ENCODE measurements at places on chromosomes 5 and 9.

GRCh38 chr5:369151-369868 lies 47.8 kb downstream of the AHRR start:
- DNase-seq: no peak

DNA sequence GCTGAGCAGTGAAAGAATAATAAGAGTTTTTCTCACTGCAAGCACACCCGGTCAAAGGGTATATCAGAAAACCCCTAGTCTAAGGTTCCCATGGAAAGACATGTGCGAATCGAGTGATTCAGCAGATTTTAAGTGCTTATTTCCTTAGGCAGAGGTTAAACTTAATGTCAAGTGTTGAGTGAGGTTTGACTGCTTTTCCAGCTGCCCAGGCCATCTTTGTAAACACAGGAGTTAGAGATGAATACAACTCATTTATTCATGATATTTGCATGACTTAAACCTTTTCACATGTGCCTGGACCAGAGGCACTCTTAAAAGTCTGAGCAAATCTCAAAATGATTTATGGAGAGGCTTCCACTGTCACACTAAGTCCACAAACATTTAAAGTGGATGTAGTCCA lies 137.8 kb upstream of the RGMB start:
- no peak for DNase-seq

- peak; percentile 94 for DNase-seq
These were observed 56.7 kb downstream of the PCDH1 start for GRCh38 chr5:141821430-141821925.

DNA sequence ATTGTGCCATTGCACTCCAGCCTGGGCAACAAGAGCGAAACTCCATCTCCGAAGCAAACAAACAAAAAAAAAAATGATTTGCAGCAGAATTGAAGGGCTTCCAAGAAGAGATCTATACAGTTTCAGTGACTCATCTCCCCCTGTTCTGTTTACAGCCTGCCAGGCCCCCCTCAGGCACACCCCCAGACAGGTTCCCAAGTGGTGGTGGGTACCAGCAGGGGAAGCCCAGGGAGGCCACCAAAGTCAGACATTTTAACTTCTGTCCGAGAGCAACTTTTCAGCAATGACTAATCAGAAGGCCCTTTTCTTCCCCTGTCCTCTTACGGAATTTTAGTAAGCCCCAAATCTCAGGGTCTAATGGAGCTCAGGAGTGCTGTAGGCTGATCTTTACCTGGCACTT lies 98.7 kb downstream of the PAX5 start:
- DNase-seq: no peak

DNA sequence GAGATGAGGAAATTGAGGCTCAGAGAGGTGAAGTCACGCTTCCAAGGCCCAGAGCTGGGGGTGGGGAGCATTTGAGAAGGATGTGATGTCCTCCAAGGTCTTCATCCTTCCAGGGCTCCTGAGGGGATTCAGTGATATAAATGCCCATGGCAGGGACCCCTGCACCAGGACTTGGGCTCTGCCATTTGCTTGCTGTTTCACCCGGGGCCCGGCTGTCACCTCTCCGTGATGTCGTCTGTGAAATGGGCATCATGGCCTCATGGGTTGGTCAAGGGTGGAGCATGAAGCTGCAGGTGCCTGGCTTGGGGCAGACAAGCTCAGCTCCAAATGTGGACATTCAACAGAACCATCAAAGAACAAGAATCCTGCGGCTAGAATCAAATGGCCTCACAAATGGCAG lies 253.1 kb downstream of the PBX3 start:
- no peak for DNase-seq

DNA sequence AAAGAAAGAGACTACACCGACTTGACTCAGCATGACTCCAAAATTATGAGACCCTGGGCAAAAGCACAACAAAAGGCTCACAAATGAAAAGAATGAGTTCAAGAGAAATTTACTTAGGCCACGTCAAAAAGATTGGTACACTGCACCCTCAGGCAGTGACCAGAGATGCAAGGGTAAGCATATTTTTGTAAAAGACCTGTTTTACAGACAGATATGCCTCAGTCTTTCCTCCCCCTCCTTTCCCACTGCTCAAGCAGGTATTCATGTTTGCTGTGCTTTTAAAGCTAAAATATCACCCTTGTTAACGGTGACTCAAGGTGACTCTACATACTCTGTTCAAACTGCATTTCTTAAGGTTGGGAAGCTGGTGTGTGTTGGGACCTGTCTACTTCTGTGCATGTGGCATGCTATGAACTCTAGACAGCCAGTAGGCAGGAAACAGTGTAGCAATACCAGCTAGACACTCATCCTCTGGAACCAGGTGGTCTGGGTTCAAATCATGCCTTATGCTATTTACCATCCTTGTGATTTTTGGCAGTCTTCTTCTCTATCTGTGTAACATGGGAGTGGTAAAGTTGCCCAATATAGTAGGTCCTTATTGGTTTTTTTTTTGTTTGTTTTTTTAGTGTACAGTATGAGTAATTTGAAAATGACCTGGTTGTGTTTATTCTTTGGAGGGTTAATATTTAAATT lies 98.7 kb downstream of the TLE4 start:
- peak; percentile 21 for DNase-seq

- DNase-seq: peak; percentile 80
These were observed 24.7 kb upstream of the TJP2 start for GRCh38 chr9:69149321-69149807.

DNA sequence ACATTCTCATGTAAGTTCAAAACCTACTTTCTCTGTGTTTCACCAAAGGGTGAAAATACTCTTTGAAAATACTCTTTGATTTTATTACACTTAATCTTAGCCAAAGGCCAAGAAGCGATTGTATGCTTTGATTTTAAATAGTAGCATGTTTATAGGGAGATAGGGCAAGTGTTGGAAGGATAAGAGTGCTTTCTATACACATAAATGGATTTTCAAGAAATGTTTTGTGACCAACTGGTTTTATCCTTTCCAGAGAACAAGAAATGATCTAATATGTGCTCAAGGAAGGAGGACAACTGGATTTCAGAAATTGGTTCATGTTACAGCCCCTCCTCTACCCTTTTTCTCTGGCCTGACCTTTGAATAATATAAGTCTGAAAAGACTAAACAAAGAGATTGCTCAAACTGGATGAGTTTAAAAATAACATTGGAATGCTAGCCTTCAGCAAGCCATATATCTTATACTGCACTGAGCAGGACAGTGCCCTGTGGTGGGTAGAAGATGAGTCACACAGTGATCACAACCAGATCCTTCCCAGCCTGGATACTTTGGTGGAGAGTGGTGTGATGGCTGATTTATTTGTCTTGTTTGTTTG lies 13.1 kb downstream of the PALM2AKAP2 start:
- peak; percentile 96 for DNase-seq

DNA sequence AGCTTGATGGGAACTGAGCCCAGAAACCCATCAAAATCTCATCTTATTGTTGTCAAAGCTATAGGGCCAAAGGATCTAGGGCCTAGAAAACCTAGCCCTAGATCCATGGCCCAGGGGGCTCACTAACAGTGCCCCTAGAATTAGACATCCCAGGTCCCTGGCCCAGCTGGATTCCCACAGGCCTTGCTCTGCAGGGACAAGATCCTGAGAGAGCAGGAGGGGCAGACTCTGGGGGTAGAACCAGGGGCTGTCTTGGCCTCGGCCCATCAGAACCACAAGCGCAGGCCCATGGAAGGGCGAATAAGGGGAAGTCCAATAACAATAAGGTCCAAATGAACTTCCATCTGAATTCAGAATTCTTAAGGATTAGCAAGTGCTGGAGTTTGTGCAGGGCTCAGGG lies 69.6 kb downstream of the IL6ST start:
- DNase-seq: no peak

DNA sequence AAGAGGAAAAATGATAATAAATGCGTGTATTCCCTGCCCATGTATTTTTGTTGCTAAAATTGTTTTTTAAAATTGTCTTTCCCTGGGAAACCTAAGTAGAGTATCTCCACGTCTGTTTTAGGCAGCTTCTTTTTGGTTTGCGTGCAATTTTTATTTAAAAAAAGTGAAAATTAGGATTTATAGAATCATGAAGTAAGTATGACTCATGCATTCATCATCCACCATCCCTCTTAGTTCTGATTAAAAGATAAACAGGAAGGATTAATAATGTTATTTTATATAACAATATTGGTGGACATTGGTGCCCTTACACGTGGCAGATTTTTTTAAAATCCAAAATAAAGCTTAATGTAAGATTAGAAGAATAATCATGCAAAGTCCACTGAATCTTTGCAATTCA lies 358.7 kb downstream of the MED10 start:
- DNase-seq: no peak

DNA sequence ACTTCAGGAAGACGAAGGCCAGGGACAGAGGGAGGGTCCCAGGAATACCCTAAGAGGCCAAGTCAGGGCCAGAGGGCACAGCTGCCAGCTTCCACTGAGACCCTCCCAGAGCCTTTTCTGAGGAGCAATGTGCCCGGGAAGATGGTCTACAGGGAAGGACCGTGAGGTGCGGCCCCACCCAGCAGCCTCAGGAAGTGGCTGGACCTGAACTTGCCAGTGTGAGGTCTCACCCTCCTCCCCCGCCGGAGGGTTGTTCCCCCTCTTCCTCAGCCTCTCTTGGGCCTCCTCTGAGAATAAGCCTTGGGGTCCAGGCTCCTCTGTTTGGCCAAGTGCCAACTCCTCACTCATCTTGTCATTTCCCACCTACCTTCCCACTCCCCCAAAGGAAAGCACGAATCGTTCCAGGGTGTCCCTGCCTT lies 13.4 kb upstream of the SLC25A51 start:
- DNase-seq: no peak

DNA sequence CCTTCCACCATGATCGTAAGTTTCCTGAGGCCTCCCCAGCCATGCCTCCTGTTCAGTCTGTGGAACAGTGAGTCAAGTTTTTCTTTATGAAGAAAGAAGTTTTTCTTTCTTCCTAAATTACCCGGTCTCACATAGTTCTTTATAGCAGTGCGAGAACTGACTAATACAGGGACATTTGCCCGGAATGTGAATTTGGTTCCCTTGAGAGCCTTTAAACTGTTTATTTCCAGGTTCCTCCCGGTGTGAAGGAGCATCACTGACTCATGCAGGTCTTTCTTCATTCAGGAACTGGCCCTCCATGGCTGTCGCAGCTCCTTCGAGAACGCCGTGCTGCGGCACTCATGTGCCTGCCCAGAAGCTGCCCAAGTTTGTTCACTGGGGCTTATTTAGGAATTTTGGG lies 87.7 kb downstream of the PTCH1 start:
- peak; percentile 36 for DNase-seq

DNA sequence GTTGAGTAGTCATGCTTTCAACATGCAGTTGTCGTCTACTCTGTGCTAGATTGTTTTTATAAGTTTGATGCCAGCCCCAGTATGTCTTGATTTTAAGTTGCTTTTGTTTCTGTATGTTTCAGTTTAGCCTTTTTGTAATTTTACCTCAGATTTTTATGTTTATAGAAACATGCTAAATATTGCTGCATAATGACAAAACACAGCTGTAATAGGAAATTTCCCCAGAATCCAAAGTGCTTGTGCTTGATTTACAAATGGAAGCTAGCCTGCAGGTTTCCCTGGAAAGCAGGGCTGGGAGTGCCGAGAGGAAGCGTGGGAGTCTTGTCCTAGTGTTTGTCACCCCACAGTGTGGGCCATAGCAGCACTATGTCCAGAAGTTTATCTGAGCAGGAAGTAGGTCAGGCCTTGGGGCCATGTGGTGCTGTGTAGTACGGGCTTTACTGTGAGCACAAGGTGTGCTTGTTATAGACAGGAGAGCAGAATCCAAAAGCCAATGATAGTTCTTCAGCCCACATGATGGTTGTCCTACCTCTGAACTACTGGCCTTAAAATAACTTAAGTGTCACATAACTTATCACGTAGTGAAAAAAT lies 100.0 kb upstream of the NREP start:
- no peak for DNase-seq

DNA sequence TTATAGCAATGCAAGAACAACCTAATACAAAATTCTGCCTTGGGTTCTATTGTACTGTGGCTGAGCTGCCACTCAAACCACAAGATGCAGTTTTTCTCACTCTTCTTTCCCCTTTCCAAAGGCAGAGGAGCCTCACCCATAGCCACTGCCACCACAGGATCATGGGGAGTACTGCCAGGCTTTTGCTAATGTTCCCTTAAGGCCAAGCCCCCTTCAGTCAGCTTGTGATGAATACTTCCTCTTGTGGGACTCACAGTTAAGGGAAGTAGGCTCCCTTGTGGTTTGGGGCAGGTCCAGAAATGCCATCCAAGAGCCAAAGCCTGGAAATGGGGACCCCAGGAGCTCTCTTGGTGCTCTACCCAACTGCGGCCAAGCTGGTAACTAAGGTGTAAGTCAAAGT lies 258.7 kb downstream of the SPATA31D1 start:
- no peak for DNase-seq

DNA sequence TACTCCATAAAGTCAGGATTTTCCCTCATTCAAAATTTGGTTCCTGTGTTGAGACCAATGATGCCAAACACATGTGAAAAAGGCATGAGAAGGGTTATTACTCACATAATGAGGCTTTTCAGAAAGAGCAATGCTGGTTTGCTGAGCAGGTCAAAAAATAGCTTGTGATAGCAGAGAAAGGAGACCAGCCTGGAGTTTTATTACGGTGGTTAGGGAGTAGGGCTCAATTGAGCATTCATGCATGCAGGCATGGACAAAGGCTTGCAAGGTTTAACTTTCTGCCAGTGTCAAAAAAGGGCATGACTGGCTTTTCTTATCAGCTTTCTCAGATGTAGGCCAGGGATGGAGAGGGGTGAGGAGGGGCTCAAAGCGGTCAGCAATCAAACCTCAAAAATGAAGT lies 628.3 kb downstream of the DNAH5 start:
- DNase-seq: no peak

DNA sequence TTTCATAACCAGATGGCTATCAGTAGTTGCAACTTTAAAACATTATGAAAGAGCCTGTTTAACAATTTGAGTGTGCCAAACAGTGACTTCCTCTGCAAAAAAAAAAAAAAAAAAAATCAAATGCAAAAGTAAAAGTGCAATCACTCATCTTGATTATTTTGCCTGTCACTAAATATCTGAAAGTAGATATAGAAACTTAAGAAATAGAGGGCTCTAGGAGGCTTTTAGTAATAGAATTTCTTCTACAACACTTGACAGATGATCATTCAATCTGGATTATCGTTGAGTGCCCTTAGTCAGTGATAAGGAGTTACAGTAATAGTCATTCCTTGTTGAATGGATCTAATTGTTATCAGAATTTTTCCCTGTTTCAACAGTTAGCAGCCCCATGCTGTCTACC lies 101.8 kb downstream of the CETN3 start:
- DNase-seq: no peak

- no peak for DNase-seq
These were observed 86.5 kb downstream of the SREK1 start for GRCh38 chr5:66230551-66230950.

DNA sequence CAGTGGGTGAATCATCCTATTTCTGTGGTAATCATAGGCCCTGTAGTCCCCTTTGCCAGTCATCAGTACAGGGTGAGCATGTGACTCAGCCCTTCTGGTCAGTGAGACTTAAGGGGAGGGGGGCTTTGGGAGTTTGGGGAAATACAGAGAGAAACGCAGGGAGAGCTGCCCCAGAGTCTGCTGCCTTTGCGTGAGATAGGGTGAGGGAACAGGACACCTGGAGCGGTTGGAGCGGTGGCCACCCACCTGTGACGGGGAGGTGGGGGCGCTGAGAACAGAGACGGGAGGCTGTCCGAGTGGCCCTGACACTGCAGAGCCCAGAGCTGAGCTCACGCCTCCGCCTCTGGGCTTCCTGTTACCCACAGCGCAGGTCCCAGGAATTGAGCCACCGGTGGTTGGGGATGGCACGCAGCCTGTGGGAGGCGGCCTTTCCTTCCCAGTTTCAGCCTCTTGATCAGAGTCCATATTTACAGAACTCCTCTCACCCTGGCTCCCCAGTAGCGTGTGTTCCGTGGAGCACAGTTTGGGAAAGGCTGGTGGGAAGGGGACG lies 92.0 kb upstream of the ERCC6L2 start:
- DNase-seq: peak; percentile 51
